Cerebellum (tissue), 4 donors: ENCODE measurements at places on chromosomes 2 and 18. TPM values are rescaled to one million over a fixed set of nuclear protein-coding genes. Genes with fewer than 3 reads are reported as not detected.

- DNase-seq = no peak
Measured at GRCh38 chr2:58788402-58788801, 547.3 kb upstream of the FANCL start.

DNA sequence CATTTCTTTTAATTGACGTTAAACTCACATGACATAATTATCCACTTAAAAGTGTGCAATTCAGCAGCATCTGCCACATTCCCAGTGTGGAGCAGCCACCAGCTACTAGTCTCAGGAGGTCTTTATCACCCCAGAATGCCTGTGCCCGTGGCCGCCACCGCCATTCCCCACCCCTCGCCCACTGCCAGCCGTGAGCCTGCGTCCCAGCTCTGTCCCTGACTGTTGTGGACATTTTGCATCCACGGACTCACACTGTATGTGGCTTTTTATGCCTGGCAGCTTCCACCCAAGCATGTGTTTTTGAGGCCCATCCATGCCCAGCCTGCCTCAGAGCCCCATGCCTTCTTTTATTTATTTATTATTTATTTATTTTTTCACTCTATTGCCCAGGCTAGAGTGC is 9.2 kb downstream of the BOK start:
- DNase-seq = no peak

GRCh38 chr18:7370802-7371201 is 139.9 kb downstream of the LRRC30 start:
- DNase-seq = no peak

DNA sequence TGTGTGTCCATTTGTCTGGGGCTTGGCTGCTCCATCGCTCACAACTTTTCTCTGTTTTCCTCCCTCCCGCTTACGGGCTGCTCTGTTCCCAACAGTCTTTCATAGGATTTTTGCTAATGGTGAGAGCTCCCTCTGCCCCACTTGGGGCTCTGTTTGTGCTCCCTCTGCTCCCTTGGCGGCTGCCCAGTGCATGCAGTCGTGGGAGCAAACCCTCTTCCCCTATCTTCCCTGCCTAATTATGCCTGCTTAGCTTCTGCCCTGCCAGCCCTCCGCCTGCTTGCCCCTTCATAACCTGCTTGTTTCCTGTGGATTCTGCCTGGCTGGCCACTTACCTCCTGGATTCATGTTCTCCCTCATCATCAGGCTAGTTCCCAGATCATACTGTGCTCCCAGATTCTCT is 6.6 kb upstream of the KRTCAP3 start:
- no peak for DNase-seq

DNA sequence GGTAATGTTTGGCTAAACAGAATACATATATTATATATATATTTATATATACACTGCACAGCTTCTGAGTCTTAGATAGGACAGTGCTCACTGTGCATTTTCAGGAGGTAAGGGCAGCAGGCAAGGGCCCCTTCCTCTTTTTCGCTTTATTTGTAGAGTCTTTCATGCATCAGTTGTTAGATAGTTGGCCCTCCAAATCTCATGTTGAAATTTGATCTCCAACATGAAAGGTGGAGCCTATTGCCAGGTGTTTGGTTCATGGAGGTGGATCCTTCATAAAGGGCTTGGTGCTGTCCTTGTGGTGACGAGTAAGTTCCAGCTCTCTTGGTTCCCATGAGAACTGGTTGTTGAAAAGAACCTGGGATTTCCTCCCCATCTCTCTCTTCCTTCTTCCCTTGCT is 48.1 kb downstream of the TSN start:
- no peak for DNase-seq

DNA sequence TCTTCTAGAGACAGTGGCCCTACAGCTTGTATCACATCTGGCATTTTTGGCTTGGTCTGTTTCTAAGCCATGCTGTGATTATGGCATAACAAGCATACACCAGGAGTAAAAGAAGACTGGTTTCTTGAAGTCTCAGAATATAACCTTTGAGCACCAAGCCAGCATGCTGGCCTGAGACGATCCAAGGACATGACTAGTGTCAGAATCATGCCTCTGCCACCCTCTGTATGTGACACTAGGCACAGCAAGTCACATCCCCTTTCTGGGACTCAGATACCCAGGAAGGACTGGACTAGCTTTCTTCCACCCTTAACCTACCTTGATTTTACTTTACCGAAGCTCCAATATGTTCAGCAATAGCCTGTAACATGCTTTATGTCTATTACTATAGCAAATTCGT is 345.5 kb downstream of the SETBP1 start:
- no peak for DNase-seq

Gene RIT2
- total RNA-seq = 9.5 TPM

Gene HTR2B
- 0.27 TPM for total RNA-seq

GRCh38 chr2:232860593-232861241 is 9.3 kb upstream of the SNORC start:
- no peak for DNase-seq

Gene MYO7B
- total RNA-seq = 0.27 TPM

GRCh38 chr2:196606516-196606915 is 33.0 kb upstream of the CCDC150 start:
- no peak for DNase-seq

DNA sequence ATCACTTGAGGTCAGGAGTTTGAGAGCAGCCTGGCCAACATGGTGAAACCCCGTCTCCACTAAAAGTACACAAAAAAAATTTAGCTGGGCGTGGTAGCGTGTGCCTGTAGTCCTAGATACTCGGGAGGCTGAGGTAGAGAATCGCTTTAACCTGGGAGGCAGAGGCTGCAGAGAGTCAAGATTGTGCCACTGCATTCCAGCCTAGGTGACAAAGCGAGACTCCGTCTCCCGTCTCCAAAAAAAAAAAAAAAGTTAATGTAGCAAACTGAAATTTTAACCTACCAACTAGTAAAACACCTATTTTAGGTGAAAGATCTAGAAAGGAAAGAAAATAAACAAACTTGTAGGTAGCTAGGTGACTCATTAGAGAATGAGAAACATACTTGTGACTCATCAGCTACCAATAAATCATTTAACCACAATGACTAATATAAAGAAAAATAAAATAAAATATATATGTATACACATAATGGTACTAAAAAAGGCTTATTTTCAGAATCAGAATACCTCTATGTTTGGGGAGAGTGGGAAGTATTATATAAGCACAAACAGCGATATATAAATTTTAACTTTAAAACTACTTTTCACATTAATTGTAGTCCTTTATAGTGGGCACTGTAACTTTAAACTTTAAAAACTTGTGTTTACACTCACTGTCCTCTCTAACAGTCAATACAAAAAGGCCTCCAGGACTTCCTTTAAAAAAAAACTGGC is 36.6 kb downstream of the DARS1 start:
- DNase-seq = no peak

DNA sequence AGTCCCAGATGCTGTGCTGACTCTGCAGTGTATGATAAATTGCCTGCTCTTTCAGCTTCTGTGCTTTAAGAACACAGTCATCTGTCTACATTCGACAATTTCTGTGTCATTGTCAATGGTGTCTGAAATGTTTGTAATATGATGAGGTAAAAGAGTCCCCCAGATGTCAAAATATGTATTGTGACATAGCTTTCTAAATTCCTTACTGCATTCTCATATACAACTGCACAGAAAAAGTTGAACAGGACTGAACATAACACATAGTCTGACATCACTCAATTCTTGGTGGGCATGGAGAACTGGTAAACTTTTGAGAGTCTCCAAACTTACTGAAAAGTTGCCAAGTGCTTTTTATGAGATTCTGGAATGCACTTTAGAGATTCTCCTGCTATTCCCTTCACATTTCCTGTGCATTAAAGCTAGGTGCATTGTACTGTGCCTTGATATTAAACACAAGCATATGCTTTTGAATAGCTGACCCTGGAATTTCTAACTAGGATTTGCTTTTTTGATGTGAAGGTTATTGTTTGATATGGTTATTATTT is 48.1 kb upstream of the ARHGAP28 start:
- DNase-seq = no peak

DNA sequence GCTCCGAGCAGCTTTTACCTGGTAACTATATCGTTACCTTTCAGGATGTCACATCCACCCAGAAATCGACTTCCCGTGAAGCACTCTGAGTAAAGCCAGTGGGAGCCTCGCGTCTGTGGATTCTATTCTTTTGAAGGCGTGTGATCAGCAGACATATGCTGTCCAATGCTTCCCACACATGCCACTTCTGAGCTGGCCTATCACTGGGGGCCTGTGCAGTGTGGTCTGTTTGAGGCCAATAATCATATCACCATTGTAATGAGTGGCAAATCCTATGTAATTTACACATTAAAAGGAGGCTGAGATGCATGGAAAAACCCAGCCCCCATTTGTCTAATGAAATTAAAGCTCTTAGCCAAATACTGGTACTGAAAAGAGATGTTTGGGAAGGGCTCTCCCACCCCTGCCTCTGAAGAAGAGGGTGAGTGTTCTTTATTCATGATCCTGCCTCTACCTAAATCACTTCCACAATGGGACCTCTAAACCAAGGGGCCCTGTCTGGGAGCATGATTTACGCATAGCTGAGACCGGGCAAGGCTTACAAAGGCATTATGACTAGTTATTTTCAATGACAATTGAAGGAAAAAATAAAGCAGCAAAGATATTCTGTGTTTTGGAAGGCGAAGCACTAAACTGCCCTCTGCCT is 686.8 kb downstream of the ZEB2 start:
- DNase-seq = no peak

Gene NFE2L2
- 21.1 TPM for total RNA-seq

DNA sequence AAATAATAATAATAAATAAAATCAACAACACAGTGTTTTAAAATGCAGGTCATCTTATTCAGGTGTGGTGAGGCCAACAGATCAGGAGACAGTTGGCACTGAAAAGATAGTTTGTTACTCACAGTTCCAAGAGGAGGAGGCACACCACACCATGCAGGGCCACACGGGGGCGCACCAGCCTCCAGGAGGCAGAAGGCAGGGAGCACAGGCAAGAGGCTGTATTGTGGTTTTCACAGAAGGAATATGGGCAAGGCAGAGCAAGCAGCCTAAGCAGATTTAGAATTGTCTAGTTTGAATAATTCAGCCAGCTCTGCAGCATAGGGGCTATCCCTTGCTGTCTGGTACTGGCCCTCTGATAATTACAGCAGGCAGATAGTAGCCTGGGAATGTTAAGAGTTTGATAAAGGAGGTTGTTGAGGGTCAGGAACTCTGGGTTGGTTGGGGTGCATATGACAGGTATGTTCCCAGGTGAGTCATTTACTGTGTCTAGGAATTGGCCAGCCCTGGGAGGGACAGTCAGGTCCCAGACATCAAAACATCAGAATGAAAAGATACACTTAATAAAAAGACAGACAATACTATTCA is 31.3 kb downstream of the KIAA2012 start:
- no peak for DNase-seq

GRCh38 chr2:209348433-209348832 is 75.4 kb upstream of the MAP2 start:
- no peak for DNase-seq

DNA sequence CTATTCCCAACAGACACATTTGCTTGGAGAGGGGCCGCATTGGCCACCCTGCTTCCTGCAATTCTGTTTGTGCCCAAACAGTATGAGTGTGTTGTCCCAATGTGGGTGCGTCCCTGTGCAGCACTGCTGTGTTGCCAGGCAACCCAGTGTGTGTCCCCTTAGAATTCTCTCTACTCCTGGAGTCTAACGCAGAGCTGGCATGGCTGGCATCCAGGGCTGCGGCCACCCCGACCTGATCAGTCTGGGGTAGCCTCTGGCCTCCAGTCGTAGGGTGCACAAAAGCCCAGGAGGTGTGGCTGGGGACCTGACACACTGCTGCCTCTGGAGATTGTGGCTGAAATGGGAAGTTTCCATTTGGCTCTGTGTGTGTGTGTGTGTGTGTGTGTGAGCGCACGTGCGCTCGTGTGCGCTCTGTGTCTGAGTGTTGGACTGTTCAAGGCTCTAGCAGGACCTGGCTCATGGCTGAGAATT is 48.0 kb downstream of the TEX44 start:
- DNase-seq = no peak

DNA sequence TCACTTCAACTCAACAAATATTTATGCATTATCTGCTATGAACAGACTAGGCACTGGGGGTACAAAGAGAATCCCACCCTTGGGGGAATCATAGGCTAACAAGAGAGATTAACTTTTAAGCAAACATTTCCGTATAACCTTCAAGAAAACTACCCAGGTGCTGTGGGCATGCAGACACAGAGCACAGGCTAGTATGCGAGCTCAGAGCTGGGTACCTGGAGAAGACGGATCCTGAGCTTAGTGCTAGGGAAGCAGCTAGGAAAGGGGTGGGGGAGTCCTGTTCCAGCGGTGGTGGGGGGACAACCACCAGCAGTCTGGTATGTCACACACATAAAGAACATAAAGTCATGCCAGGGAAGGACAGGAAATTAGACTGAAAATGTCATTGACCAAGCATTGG is 17.5 kb upstream of the DSG3 start:
- DNase-seq = no peak

- DNase-seq = no peak
Measured at GRCh38 chr2:108634011-108634410, 85.3 kb upstream of the RANBP2 start.

DNA sequence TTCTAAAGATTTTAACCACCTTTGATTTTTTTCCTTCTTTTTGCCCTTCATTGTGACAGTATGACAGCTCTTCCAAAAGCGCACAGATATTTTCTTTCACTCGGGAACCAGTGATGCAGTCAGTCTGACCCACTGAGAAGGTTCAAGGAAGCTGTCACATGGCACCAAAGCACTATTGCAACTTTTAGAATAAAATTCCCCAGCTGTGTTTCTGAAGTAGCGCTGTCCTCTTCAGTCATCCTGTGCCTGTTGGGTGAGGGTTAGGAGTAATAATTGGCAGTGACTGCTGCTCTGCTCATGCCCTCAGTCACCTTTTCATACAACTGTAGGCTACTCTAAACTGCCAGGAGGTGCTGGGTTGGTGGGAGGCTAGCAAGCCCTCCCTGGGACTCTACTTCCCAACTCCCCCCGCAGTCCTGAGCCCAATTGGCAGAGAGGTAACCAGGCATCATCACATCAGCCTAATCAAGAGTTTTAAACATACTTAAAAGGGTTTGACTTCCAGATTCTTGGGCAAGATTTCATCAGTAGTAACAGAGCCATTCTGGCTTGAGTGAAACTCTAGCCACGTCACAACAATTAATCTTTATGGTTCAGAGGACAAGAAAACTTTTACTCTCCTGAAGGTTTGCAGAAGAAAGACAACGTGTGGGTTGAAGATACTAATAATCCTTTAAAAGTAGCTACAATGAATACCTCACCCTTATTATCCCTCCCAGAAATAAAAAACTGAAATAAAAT is 473.3 kb downstream of the FBXO15 start:
- DNase-seq = no peak

- DNase-seq = no peak
Measured at GRCh38 chr2:145108959-145109710, 589.2 kb upstream of the ZEB2 start.

DNA sequence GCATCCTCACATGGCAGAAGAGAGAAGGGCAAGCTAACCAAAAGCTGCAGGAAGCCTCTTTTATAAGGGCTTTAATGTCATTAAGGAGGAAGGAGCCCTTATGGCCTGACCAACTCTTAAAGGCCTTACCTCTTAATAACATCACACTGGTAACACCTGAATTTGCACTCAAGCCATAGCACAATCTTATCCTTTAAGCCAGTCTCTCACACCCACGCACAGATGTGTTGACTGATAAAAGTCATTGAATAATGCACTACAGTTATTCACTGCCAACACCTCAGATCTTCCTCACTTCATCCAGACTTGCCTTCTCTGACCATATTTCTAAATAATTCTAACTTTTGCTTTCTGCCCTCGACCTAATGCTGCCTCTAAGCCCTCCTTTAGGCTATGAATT is 516.8 kb downstream of the ADCYAP1 start:
- DNase-seq = no peak

GRCh38 chr2:233593201-233593600 is 24.2 kb upstream of the UGT1A8 start:
- DNase-seq = no peak

- DNase-seq = no peak
Measured at GRCh38 chr2:98818164-98818563, 87.2 kb upstream of the MGAT4A start.
